ENCODE measurements at places on chromosomes 16 and 17.

DNA sequence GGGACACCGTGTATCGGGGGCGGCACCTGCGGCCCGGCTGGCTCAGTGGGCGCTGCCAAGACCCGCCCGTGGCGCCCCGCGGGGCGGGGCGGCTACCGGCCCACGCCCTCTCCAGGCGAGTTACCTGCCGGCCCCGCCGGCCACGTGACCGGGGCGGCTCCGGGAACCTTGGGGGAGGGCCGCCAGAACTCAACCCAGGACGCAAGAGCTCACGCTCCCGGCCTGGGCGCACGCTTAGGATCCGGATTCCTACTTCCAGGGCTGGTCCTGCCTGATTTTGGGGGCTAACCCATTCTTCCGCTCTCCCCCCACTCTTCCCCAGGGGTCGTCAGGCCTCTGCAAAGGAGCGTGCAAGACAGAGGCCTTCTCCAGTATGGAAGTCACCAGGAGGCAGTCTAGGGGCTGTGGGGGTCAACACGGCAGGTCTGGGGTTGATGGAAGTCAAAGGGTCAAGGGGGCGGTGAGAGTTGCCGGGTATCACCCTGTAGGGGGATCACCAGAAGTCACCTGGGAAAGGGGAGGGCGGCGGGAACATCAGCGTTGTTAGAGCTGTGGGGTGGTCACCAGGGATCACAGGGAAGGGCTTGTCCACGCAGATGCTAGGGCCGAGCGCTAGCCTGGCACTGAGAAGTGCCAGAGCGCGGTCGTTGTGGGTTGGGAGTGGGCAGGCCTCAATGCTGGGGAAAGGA is 354 bp upstream of the ESRP2 start:
- DNase-seq: no peak

- DNase-seq: no peak
Observed at GRCh38 chr17:74680213-74680612, 32.5 kb downstream of the CD300LF start.

DNA sequence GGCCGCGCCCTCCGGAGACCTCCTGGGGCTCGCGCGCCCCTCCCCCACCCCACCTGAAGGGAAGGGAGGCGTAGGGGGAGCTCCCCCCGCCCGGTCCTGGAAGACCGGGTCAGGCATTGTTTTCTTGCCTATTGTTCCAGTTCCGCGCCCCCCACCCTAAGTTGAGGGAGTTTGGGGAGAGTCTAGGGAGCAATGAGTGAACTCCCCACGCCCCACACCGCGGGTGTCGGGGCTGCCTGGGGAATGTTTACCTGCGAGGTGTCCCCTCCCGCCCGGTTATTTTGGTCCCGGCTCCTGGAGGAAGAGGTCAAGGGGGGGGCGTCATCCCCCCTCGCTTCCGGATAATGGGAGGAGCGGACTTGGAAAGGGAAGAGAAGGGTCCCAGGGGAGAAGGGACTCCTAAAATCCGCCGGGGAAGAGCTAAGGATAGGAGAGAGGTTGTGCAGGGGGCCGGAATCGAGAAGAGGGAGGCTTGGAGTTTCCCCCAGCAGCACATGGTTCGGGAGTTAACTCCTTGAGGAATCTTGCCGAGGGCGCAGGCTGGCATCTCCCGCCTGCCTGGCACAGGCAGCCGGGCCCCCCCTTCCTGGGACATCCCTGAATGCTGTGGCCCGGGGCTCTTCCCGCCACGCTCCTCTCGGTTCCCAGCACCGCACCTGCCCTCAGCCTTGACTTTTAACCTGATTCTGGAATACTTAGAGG is 881 bp downstream of the MLLT6 start:
- DNase-seq: peak; percentile 11

DNA sequence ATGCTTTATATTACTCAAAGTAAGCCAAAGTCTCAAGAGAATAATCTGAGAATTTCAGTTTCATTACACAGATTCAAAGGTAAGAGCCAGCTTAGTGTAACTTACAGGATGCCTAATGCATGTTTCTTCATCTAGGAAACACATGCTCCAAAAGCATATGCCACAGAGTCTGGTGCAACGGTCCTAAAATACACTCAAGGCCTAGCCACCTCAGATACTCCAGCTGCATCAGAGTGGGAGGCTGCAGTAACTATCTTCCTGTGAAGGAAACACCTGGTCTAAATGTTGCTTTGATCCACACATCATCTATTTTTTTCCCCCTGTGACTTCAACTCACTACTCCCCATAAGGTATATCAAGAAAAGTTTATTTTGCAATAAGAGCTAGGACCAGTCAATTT is 51.6 kb upstream of the CORO6 start:
- DNase-seq: no peak

DNA sequence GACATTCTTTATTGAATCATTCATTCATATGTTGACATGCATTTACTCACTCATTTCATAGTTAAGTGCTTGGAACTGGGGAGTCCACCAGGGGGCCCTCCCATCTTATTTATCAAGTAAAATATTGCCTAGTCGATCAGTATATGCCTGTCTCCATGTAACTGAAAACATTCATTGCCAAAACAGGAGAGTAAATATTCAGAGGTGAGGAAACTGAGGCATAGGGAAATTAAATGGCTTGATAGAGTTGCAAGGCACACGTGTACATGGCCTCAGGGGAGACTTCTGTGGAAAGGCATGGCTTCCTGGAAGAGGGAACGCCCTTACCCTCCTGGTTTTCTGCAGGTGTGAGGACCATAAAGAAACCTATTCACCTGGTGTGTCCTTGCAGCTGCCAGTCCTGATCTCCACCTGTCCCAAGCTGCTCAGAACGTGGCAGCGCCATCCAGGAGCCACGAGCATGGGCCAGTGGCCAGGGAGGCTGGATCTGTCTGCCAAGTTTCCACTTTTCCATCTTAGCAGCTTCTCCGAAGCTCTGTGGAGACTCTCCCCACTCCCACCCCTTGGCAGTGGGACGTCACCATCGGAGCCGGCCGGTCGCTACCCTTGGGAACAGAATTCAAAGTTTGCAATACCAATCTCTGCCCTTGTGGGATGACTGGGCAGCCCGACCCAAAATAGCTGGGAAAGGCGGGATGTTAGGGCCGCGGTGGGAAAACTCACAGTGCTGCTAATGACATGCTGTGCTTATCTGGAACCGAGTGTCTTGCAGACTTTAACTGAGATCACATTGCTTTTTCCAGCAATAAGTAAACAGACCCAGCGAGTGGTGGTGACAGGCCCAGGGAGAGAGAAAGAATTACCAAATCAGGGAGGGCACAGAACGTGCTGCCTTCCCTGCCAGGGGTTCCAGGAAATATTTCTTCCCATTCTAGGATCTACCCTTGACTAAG is 4.1 kb upstream of the C1QTNF1 start:
- DNase-seq: no peak

All from activated T-helper 9 cell treated with anti-CD3 and anti-CD28 coated beads, Interleukin-2, amount 50 U/mL, for 16 hours (primary cell).